Cerebellar nuclear complex (tissue), 1 donor: ENCODE measurements at places on chromosomes 3 and 15.

GRCh38 chr3:178137206-178137605 is 399.0 kb upstream of the KCNMB2 start:
- DNase-seq, result no peak

DNA sequence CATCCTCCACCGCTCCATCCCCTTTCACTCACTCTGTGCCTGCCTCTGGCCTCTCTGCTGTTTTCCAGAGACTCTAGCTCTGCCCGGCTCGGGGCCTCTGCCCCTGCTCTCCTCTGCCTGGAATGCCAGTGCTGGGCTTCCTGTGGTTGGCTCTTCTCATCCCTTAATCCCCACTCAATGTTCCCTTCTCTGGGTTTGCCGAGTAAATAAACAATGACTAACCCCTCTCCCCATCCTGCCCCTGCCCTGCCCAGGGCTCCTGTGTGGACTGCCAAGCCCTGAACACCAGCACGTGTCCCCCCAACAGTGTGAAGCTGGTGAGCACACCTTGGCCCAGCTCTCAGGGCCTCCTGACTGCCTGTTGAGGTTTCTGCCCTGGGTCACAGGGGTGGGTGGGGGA is 12.2 kb downstream of the STAB1 start:
- no peak for DNase-seq

- no peak for DNase-seq
Measured at GRCh38 chr15:55856506-55857164, 113.7 kb upstream of the PRTG start.

- no peak for DNase-seq
Measured at GRCh38 chr15:82540984-82541431, 751 bp upstream of the RPS17 start.

GRCh38 chr15:98965597-98965996 is 42.0 kb downstream of the PGPEP1L start:
- no peak for DNase-seq

DNA sequence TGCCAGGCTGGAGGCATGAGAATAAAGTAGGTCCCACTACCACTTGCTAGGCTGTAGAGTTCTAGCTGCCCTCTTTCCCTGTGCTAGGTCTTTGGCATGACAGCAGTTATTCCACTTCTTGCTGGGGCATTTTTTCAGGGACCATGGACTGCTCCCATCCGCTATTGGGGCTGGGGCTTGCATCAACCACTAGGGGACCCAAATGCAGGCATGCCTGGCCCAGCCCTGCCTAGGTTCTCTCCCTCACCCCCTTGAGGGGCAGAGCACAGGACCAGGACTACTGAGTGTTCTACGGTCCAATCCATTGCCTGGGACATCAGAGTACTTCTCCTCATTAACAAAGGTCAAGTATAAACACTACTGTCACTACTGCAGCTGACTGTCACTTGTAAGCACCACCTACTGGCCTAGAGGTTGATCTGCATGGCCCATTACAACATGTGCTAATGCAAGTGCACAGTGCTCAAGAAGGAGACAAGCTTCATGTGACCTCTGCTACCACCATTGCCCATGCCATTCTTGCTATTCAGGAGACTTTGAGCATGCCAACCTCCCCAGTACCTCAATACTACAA is 270.5 kb downstream of the MBNL1 start:
- no peak for DNase-seq

- no peak for DNase-seq
Measured at GRCh38 chr3:39124876-39125840, 17.7 kb downstream of the TTC21A start.

- no peak for DNase-seq
Measured at GRCh38 chr3:3707858-3708768, 91.1 kb upstream of the LRRN1 start.
